Astrocyte (in vitro differentiated cells and primary cell): ENCODE measurements at places on chromosomes 1 and 21. TPM values are rescaled to one million over a fixed set of nuclear protein-coding genes. Genes with fewer than 3 reads are reported as not detected.

GRCh38 chr1:204663644-204664383 is 21.7 kb downstream of the LRRN2 start:
- peaks cover 17% of the 10 kb centered on the region for H3K27me3 ChIP-seq
- DNase-seq: no peak
- H3K4me1 ChIP-seq: no peaks in the 10 kb centered on the region
- no peak overlapping the region for H3K27ac ChIP-seq

- H3K4me3 ChIP-seq: no peak overlapping the region
- no peaks in the 10 kb centered on the region for H3K27me3 ChIP-seq
- no peak overlapping the region for H3K27ac ChIP-seq
- H3K4me1 ChIP-seq: peaks cover 10% of the 10 kb centered on the region
- peaks cover 4% of the 10 kb centered on the region for H3K36me3 ChIP-seq
Measured at GRCh38 chr1:230176871-230177411, 109.9 kb downstream of the GALNT2 start.

DNA sequence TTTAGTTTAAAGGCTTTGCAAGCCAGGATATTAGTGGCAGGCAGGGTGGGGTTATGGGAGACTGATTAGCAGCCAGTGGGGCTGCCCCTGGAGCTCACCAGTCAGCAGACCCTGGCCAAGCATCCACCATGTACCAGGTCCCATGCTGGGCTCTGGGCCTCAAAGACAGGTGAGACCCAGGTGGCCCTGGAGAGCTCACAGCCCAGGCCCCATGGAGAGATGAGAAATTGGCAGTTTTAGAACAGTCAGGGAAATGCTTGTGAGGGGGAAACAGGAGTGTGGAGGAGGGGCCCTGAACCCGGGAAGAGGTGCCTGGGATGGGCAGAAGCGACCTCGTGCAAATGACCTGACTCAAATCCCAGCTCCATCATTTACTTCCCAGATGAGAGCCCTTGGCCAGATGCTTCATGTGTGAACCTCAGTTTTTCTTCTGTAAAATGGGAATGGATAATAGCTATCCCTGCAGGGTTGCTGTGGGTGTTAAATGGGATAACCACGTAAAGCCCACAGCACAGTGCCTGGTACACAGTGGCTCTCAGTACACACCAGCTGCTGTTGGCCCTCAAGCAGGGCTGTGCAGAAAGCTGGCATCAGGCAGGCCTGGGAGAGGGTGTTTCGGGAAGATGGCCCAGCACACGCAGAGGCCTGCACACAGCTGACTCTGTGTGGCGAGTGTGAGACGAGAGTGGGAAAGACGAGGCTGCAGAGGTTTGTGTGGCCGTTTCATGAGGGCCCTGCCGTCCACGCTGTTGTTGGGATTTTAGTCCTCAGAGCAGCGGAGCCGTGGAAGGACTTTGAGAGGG is 518.5 kb downstream of the PTPRU start:
- H3K4me3 ChIP-seq: no peak overlapping the region
- no peak overlapping the region for H3K27ac ChIP-seq
- H3K36me3 ChIP-seq: no peaks in the 10 kb centered on the region
- H3K27me3 ChIP-seq: peaks cover 8% of the 10 kb centered on the region

EVA1C gene
- total RNA-seq: not detected in 2 replicates

RGL1 gene
- total RNA-seq: 9.6 and 10.1 TPM in 2 replicates

SIPA1L2 gene
- total RNA-seq: 12.2 and 14.9 TPM in 2 replicates
